ENCODE measurements at places on chromosomes 2 and 18.

- DNase-seq: no peak
Measured at GRCh38 chr18:76361219-76361618, 133.8 kb downstream of the ZNF516 start.

GRCh38 chr2:120802158-120802557, 66.5 kb downstream of the GLI2 start:
- DNase-seq: no peak

DNA sequence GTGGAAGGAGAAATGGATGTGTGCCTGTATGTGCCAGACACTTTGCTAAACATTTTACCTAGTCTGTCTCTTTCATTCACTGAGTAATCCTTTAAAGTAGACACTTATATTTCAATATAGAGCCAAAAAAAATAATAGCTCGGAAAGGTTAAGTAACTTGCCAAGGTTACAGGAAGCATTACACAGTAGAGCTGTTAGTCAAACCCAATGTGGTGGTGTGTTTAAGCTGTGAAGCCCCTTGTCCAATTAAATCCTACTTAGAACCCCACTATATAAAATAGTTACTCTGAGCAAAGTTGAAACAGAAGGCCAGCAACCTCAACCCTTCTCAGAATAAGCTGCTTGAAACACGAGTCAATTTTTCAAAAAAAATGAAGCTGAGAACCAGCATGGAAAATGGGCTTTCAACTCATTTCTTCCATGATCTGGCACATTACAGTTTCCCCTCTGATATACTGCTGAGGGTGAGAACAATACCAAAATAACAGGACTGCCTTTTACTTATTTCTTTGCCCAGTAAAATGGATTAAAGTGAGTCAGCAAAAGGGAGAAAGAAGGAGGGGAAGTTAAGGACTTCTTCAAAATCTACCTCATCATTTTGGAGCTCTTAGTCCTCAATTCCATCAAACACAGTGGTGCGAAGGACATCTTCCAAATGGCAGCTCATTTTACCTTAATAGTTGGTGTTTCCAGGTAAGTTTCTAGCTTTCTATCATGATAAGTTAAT, 7.9 kb downstream of the RDH14 start:
- no peak for DNase-seq

- no peak for DNase-seq
Measured at GRCh38 chr2:199814817-199815211, 36.2 kb downstream of the FTCDNL1 start.

- no peak for DNase-seq
Measured at GRCh38 chr2:9378433-9379390, 44.6 kb downstream of the ITGB1BP1 start.
